Karpas-422 (cell line): ENCODE measurements at places on chromosomes 7 and 10. TPM values are rescaled to one million over a fixed set of nuclear protein-coding genes. Genes with fewer than 3 reads are reported as not detected.

GRCh38 chr10:129544205-129545202, 77.5 kb downstream of the MGMT start:
- no peak for DNase-seq
- H3K27me3 ChIP-seq, result no peaks in the 10 kb centered on the region
- H3K36me3 ChIP-seq, result no peaks in the 10 kb centered on the region
- H3K27ac ChIP-seq, result no peak overlapping the region
- H3K4me3 ChIP-seq, result no peak overlapping the region

TMEM196 gene
- total RNA-seq, result not detected in 2 replicates

- H3K4me3 ChIP-seq, result no peak overlapping the region
- no peaks in the 10 kb centered on the region for H3K27me3 ChIP-seq
- DNase-seq, result no peak
- H3K27ac ChIP-seq, result no peak overlapping the region
- peaks cover 9% of the 10 kb centered on the region for H3K4me1 ChIP-seq
- H3K36me3 ChIP-seq, result peaks cover 6% of the 10 kb centered on the region; the same call in 1 of the 2 replicates
Measured at GRCh38 chr10:70579234-70580002, 23.1 kb downstream of the PRF1 start.

- H3K4me3 ChIP-seq, result no peak overlapping the region
- H3K27ac ChIP-seq, result no peak overlapping the region
- no peaks in the 10 kb centered on the region for H3K27me3 ChIP-seq
- DNase-seq, result no peak
Measured at GRCh38 chr7:130490311-130490791, 1.5 kb upstream of the MEST start.

HOXA9 gene
- total RNA-seq, result not detected in 2 replicates

- no peak overlapping the region for H3K4me3 ChIP-seq
- H3K27me3 ChIP-seq, result no peaks in the 10 kb centered on the region
- H3K27ac ChIP-seq, result no peak overlapping the region
Measured at GRCh38 chr7:50274361-50274760, 30.2 kb upstream of the IKZF1 start.

- H3K27ac ChIP-seq, result no peak overlapping the region
- H3K27me3 ChIP-seq, result no peaks in the 10 kb centered on the region
- H3K4me1 ChIP-seq, result no peaks in the 10 kb centered on the region
- no peak overlapping the region for H3K4me3 ChIP-seq
- H3K36me3 ChIP-seq, result no peaks in the 10 kb centered on the region
Measured at GRCh38 chr7:153405704-153406485, 646.3 kb upstream of the DPP6 start.

DNA sequence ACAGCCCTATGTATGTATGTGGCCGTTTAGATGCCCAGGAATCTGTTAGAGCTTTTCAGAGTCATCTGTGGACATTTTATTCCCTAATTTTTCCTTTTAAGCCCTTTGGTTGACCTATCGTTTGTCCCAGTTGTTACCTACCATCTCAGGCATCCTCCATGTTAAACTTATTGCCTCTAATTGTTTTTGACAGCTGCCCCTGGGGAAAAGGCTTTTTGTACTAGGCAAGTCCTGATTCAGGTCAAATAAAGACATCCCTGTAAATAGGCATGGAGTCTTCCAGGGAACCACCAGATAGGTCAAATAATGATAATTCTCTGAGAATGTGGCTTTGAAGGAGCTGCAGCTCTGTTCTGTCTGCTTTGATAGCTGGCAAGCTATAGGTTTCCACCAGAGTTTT, 87.7 kb upstream of the CYP26C1 start:
- H3K4me1 ChIP-seq, result no peaks in the 10 kb centered on the region
- no peak overlapping the region for H3K27ac ChIP-seq
- H3K27me3 ChIP-seq, result no peaks in the 10 kb centered on the region

STAMBPL1 gene
- 38.5 and 44.8 TPM in 2 replicates for total RNA-seq

GRCh38 chr10:5833814-5834213, 20.6 kb upstream of the GDI2 start:
- no peaks in the 10 kb centered on the region for H3K4me1 ChIP-seq
- H3K36me3 ChIP-seq, result no peaks in the 10 kb centered on the region
- DNase-seq, result no peak
- no peak overlapping the region for H3K4me3 ChIP-seq
- no peak overlapping the region for H3K27ac ChIP-seq

- DNase-seq, result no peak
- H3K27me3 ChIP-seq, result no peaks in the 10 kb centered on the region
- no peak overlapping the region for H3K4me3 ChIP-seq
- H3K36me3 ChIP-seq, result no peaks in the 10 kb centered on the region
- peaks cover 7% of the 10 kb centered on the region for H3K4me1 ChIP-seq
Measured at GRCh38 chr10:92156874-92157773, 133.8 kb downstream of the CPEB3 start.

DNA sequence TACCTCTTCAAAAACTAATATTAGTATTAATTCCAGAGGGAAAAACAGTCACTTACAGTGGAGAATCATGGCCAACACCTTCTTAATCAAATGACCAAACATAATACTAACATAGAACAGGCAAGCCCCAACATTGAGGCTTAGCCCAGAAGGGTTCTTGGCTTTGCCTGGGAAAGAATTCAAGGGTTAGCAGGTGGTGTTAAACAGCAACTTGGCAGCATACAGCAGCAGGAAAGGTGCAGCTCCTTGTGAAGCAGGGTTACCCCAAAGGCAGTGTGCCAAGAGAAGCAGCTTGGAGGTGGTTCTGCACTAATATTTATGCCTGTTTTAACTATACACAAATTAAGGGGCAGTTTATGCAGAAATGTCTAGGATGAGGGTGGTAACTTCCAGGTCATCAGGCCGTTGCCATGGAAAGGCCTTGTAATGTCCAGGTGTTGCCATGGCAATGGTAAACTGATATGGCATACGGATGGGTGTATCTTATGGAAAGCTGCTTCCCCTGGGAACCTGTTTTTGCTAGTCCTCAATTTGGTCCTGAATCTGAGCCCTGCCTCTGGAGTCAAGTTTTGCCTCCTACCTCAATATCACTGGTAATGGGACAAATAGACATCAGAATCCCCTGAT, 27.2 kb upstream of the BEND7 start:
- no peaks in the 10 kb centered on the region for H3K36me3 ChIP-seq
- H3K4me1 ChIP-seq, result no peaks in the 10 kb centered on the region
- H3K27me3 ChIP-seq, result no peaks in the 10 kb centered on the region

- H3K4me1 ChIP-seq, result no peaks in the 10 kb centered on the region; the same call in 1 of the 2 replicates
- no peaks in the 10 kb centered on the region for H3K36me3 ChIP-seq
- no peak for DNase-seq
- H3K4me3 ChIP-seq, result no peak overlapping the region
Measured at GRCh38 chr10:88131511-88132139, 268.2 kb downstream of the PTEN start.

DNA sequence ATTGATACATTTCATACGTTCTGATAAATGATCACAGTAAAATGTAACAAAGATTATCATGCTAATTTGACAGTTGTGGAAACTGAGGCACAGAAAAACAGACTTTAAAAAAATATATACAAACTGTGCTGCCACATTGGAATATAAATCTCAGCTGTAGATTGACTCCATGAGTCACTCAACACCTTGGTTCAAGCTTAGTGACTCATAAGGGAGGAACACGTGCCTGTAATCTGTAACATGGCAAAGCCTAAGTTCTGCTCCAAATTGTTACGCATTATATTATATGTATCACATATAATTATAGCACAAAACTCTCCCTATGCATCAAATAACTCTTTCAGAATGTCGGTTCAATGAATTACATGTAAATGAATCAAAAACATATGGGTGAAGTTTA, 1047.5 kb downstream of the GATA3 start:
- no peaks in the 10 kb centered on the region for H3K4me1 ChIP-seq
- DNase-seq, result no peak
- no peaks in the 10 kb centered on the region for H3K36me3 ChIP-seq
- H3K27me3 ChIP-seq, result no peaks in the 10 kb centered on the region

GRCh38 chr10:70592186-70592735, 10.3 kb downstream of the PRF1 start:
- H3K4me1 ChIP-seq, result peaks cover 10% of the 10 kb centered on the region
- H3K27ac ChIP-seq, result no peak overlapping the region
- no peaks in the 10 kb centered on the region for H3K27me3 ChIP-seq
- DNase-seq, result no peak

GRCh38 chr10:119306514-119306951, 99.2 kb downstream of the GRK5 start:
- H3K27ac ChIP-seq, result peak overlapping the region; percentile 93
- H3K4me3 ChIP-seq, result peak overlapping the region; percentile 60
- no peaks in the 10 kb centered on the region for H3K36me3 ChIP-seq
- DNase-seq, result peak; percentile 92

DNA sequence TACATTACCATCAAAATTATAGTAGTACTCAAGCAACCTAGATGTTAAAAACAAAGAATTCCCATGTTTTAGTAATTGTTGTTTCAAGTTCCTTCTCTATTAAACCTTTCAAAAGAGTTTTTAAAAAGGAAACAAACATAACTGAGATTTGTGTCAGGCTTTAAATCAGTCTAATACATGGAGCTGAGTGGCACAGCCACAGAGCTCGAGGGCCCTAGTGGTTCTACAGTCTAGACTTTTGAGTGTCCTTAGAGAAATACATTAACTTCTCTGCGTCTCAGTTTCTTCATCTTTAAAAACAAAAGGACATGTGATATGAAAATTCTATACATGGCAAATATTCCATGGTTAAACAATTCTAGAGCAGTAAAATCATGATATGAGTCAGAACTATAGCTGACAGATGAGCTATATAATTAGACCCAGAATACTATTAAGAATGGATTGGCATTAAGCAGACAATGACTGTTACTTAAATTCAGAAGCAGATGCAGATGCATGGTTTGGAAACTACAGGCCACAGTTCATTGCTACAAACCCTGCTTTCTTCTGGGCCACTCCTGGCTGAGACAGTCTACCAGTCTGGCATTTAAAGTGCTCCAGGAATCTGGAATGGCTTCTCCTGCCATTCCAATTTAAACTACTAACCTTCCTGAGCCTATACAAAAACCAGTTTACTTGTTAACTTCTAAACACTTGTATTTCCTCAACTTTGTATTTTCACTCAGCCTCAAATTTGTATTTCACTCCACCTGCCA, 77.4 kb downstream of the EPC1 start:
- no peaks in the 10 kb centered on the region for H3K4me1 ChIP-seq
- no peaks in the 10 kb centered on the region for H3K27me3 ChIP-seq
- no peak for DNase-seq
- peaks cover 49% of the 10 kb centered on the region for H3K36me3 ChIP-seq

HOXA10 gene
- not detected in 2 replicates for total RNA-seq

- no peak for DNase-seq
- H3K27ac ChIP-seq, result no peak overlapping the region
- no peaks in the 10 kb centered on the region for H3K27me3 ChIP-seq
- 0 out of 2 replicates have a peak, but pooled peaks cover 2% of the 10 kb centered on the region for H3K4me1 ChIP-seq
- H3K36me3 ChIP-seq, result no peaks in the 10 kb centered on the region
- H3K4me3 ChIP-seq, result no peak overlapping the region
Measured at GRCh38 chr10:35417795-35418194, 81.5 kb downstream of the CCNY start.

PAPOLB gene
- total RNA-seq, result not detected in 2 replicates

- H3K27me3 ChIP-seq, result no peaks in the 10 kb centered on the region
- no peak overlapping the region for H3K27ac ChIP-seq
- no peaks in the 10 kb centered on the region for H3K36me3 ChIP-seq
- no peak for DNase-seq
- 0 out of 2 replicates have a peak, but pooled peaks cover 2% of the 10 kb centered on the region for H3K4me1 ChIP-seq
- H3K4me3 ChIP-seq, result no peak overlapping the region
Measured at GRCh38 chr7:130400120-130400572, 19.9 kb downstream of the CPA1 start.

GRCh38 chr7:110983822-110984456, 107.0 kb upstream of the LRRN3 start:
- no peaks in the 10 kb centered on the region for H3K4me1 ChIP-seq
- no peak overlapping the region for H3K27ac ChIP-seq
- H3K4me3 ChIP-seq, result no peak overlapping the region
- DNase-seq, result no peak
- H3K36me3 ChIP-seq, result no peaks in the 10 kb centered on the region
- no peaks in the 10 kb centered on the region for H3K27me3 ChIP-seq

DNA sequence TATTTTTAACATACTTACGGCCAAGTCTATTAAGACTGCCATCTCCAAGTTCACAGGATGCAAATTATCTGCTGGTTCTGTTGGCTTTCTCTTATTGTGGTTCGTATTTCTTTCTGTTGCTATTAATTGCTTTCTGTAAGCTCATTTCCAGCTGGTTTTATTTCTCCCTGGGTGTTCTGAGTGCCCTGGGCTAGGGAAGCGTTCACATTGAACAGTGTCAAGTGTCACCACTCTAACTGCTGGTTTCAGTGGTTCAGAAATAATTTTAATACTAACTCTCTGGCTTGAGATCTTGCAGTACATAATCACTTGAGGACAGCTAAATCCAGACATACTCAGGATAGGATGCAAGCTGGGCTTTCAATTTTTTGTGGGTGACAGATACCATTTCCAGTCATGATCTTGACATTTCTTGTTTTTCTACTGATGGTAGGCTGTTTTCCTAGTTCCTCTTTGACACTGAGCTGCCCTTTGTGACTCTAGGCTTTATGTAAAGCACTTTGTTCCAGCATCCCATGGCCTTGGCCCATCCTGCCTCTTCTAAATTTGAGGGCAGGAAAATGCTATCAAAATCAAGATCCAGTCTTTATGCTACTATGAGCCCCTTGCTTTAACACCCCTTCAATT, 117.6 kb downstream of the SNX13 start:
- no peak for DNase-seq
- no peaks in the 10 kb centered on the region for H3K27me3 ChIP-seq
- H3K36me3 ChIP-seq, result peaks cover 47% of the 10 kb centered on the region
- no peak overlapping the region for H3K4me3 ChIP-seq
- no peak overlapping the region for H3K27ac ChIP-seq

DNA sequence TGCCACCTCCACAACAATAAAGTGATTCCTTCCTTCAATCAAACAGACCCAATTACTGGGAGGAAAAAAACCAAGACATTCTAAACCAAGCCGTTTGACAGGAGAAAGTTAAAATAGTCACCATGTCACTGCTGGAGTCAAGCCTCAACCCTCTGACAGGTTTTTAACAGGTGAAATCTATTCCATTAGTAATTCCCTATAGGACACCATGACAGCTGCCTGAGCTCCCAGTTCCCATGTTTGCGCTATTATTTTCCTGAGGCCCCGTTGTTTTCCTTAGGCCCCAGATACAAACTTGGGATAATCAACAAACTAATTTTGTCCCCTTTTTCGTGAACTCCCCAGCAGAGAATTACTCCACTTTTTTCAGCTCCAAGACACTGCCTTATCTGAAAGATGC, 113.9 kb downstream of the ARL5B start:
- no peak overlapping the region for H3K27ac ChIP-seq
- H3K4me1 ChIP-seq, result no peaks in the 10 kb centered on the region
- H3K4me3 ChIP-seq, result no peak overlapping the region
- H3K36me3 ChIP-seq, result no peaks in the 10 kb centered on the region
- no peak for DNase-seq

DNA sequence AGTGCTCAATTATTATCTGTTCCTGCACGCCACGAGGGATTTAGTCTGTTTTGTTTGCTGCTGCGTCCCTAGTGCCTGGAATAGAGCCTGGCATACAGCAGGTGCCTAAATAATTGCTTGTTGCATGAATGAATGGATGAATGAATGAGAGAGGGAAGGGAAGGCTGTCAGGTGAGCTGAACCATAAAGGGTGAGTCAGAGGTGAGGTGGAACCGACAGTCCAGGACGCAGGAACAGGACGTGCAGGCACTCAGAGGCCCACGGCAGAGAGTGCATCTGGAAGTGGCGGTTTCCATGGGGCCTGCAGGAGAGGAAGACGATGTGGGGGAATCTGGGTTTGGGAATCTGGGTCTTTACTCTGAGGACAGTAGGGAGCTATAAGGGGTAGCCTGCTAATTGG, 17.7 kb upstream of the PPIF start:
- DNase-seq, result no peak
- no peaks in the 10 kb centered on the region for H3K36me3 ChIP-seq
- no peak overlapping the region for H3K4me3 ChIP-seq
- H3K4me1 ChIP-seq, result peaks cover 10% of the 10 kb centered on the region
- no peaks in the 10 kb centered on the region for H3K27me3 ChIP-seq

GRCh38 chr10:129764011-129764900, 199.8 kb downstream of the EBF3 start:
- H3K36me3 ChIP-seq, result no peaks in the 10 kb centered on the region
- no peak overlapping the region for H3K4me3 ChIP-seq
- no peak for DNase-seq
- no peaks in the 10 kb centered on the region for H3K27me3 ChIP-seq
- H3K4me1 ChIP-seq, result no peaks in the 10 kb centered on the region
